Colonic mucosa (tissue), 4 donors: ENCODE measurements at places on chromosomes 6 and 20.

DNA sequence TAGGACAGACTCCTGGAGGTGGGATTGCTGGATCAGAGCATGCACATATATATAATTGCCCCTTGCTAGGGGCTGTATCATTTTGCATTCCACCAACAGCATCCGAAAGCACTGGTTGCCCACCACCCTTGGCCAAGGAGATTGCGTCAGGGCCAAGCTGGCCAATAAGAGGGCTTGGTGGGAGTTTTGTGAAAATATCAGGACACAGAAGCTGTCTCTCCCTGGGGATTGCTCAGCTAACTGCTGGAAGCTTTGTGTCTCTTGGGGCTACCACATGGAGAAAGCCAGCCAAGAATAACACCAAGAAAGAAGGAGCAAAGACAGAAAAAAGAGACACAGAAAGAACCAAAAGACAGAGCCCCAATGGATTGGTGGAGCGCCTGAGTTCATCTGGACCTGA lies 90.6 kb upstream of the RALGAPA2 start:
- DNase-seq: no peak

- no peak for DNase-seq
Measured at GRCh38 chr6:75893058-75893775, 144.2 kb downstream of the MYO6 start.

DNA sequence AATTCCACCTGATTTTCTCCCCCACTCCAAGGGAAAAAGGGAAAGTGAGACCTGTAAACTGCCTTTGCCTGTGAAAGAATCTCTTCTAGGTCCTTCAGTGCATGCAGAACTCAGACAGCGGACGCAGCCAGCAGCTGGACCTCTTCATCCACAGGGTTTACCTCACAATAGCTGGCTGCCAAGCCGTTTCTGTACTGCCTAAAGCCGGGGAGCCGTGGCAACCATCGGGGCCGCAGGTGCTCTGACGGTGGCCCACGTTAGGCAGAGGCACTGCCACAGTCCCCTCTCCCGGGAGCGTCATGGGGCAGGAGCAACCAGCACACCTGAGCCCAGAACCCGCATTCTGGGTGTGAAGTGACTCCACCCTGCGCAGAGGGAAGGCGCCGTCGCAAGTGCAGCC lies 206.1 kb downstream of the TTLL2 start:
- no peak for DNase-seq

DNA sequence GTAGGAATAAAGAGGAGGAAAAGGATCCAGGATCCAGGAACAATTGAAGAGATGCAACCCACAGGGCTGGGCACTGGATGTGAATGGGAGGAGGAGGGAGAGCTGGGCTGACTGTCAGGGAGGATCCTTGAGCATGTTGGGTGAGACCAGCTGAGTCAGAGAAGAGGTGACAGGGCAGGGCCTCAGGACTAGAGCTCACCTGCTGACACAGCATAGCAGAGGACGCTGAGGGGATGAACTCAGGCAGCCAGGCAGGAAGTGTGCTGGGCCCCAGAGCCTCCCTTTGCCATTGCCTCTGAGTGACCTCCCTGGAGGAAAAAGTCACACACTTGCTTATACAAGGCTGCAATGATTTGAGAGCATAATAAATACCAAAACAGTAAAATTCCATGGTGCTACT lies 72.3 kb downstream of the ZNF133 start:
- DNase-seq: no peak

GRCh38 chr20:43838703-43839060 lies 76.0 kb upstream of the TOX2 start:
- DNase-seq: no peak
